Esophagus mucosa (tissue), 1 donor: ENCODE measurements at places on chromosomes 6 and 20. TPM values are rescaled to one million over a fixed set of nuclear protein-coding genes. Genes with fewer than 3 reads are reported as not detected.

The PDE10A gene
- 0.72 TPM for total RNA-seq

The SYNDIG1 gene
- total RNA-seq = 0.08 TPM

The ABT1 gene
- total RNA-seq = 14.6 TPM

The TLDC2 gene
- 0.20 TPM for total RNA-seq

The TFAP2D gene
- total RNA-seq = not detected

The RNF182 gene
- 0.20 TPM for total RNA-seq

The BTNL2 gene
- total RNA-seq = not detected

The C20orf202 gene
- 0.24 TPM for total RNA-seq

The BMP2 gene
- total RNA-seq = 3.5 TPM

The KIF25 gene
- not detected for total RNA-seq

The FRMD1 gene
- total RNA-seq = not detected

The DOK5 gene
- 0.12 TPM for total RNA-seq

The ASF1A gene
- 17.9 TPM for total RNA-seq

The HMGCLL1 gene
- not detected for total RNA-seq

The POM121L2 gene
- not detected for total RNA-seq

The MEP1A gene
- total RNA-seq = not detected

The RGS17 gene
- total RNA-seq = 1.6 TPM

The SIGLEC1 gene
- 0.80 TPM for total RNA-seq

The CRISP2 gene
- not detected for total RNA-seq

The SLC18B1 gene
- total RNA-seq = 12.8 TPM

The ERVFRD-1 gene
- not detected for total RNA-seq

The C20orf96 gene
- total RNA-seq = 2.0 TPM

The SMLR1 gene
- total RNA-seq = not detected

The PTCHD4 gene
- total RNA-seq = 0.40 TPM

The KIAA0408 gene
- 0.28 TPM for total RNA-seq

The PAX1 gene
- total RNA-seq = not detected

The DEFB112 gene
- total RNA-seq = not detected

The ZNF391 gene
- total RNA-seq = 1.4 TPM

The LINC00237 gene
- not detected for total RNA-seq

The C6orf163 gene
- total RNA-seq = 1.1 TPM

The TNNC2 gene
- total RNA-seq = not detected

The FNDC1 gene
- 0.12 TPM for total RNA-seq

The MAS1L gene
- not detected for total RNA-seq

The TMEM74B gene
- 1.4 TPM for total RNA-seq

The EPHA7 gene
- 0.12 TPM for total RNA-seq

The VGLL2 gene
- total RNA-seq = not detected

The MLIP gene
- total RNA-seq = 8.5 TPM
